Stimulated activated CD8-positive, alpha-beta memory T cell treated with anti-CD3 and anti-CD28 coated beads, Interleukin-15, amount 100 ng/mL, for 24 hours (primary cell): ENCODE measurements at places on chromosomes 5 and 9.

- DNase-seq = no peak
These were observed 86.9 kb upstream of the GDNF start for GRCh38 chr5:37926732-37927131.

DNA sequence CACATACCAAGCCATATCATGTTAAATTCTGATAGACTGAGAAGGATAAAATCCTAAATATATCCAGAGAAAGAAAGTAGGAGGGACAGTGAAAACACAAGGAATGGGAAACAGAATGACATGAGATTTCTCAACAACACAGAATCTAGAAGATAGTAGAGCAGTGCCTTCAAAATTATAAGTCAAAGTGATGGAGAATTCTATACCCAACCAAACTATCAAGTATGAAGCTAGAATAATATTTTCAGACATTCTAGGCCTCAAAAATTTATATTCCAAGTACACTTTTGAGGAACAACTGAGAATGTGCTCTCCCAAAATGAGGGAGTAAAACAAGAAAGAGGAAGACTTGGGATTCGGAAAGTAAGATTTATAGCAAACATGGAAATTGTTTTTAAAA lies 10.9 kb upstream of the TTLL11 start:
- no peak for DNase-seq

DNA sequence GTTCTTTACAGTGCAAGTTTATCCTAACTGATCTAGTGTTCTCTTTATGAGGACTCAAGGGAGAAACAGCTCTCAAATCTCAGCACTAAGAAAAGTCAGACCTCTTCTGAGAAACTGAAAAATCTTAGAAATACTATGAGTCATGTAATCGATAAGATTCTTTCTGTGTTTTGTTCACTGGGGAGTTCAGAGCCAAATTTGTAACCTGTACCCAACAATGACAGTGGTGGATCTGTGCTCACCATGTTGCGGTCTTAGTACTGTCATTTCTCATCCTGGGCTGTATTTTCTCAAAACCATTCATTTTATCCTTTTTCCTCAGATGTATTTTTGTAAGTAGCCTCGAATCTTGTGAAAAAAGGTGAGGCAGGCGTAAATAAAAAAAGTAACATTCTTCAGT lies 146.4 kb downstream of the ACER2 start:
- no peak for DNase-seq

GRCh38 chr9:11039006-11039405 lies 426.2 kb upstream of the PTPRD start:
- DNase-seq = no peak

DNA sequence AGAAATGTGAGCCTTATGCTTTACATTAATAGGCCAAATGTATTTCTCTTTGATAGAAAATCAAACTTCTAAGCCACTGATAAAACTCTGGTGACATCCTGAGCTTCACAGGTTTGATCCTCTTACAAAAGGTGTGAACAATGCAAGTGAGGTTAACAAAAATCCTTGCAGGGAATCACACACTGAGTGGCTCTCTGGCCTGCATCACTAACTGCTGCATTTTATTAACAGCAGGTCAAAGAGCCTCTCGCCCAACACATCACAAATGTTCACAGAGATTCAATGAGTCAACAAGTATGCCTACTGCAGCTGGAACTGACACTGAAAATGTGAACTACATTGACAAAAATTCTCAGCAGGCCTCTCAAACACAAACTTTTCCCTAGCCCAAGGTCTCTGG lies 122.3 kb downstream of the SEMA5A start:
- no peak for DNase-seq

GRCh38 chr5:87539839-87540238 lies 127.1 kb upstream of the CCNH start:
- DNase-seq = no peak

- DNase-seq = no peak
These were observed 53.1 kb downstream of the TSPAN17 start for GRCh38 chr5:176700239-176700847.
